ENCODE measurements at places on chromosomes 13 and 19. TPM values are rescaled to one million over a fixed set of nuclear protein-coding genes. Genes with fewer than 3 reads are reported as not detected.

The IL17D gene
- 2.3 TPM for polyA plus RNA-seq

The ZNF665 gene
- polyA plus RNA-seq, result 1.4 TPM

The ALOX5AP gene
- polyA plus RNA-seq, result 1.9 TPM

The ADAMTS10 gene
- 18.1 TPM for polyA plus RNA-seq

The DIRAS1 gene
- polyA plus RNA-seq, result 155 TPM

The HIPK4 gene
- 0.05 TPM for polyA plus RNA-seq

The ZNF627 gene
- 4.2 TPM for polyA plus RNA-seq

The TMTC4 gene
- polyA plus RNA-seq, result 3.8 TPM

The GPR42 gene
- polyA plus RNA-seq, result not detected

The LGALS7B gene
- polyA plus RNA-seq, result 0.70 TPM

The LMO7 gene
- polyA plus RNA-seq, result 152 TPM

The TJP3 gene
- 0.05 TPM for polyA plus RNA-seq

The SLC15A1 gene
- not detected for polyA plus RNA-seq

The RLN3 gene
- not detected for polyA plus RNA-seq

The GPR12 gene
- not detected for polyA plus RNA-seq

The CYP4F12 gene
- polyA plus RNA-seq, result 6.3 TPM
